ENCODE measurements at places on chromosomes 4 and X.

DNA sequence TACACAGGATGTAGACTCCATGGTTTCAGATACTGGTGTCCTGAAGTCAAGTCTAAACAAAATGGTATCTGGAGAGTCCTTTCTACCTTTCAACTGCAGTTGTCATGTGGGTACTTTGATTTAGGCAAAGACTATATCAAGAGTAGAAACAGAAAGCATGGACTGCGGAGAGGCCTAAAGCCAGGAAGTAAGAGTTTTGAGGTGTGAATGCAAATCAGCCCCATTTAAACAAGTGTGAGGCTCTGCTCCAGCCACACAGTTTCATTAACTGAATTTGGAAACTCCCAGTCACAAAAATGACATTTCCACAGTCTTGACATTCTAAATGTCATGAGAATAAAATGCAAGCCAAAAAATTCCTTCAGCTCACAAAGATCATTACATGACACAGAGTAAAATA is 87.2 kb upstream of the MCF2 start:
- H3K27me3 ChIP-seq, result no peaks in the 10 kb centered on the region
- DNase-seq, result no peak
- peaks cover 32% of the 10 kb centered on the region for H3K36me3 ChIP-seq
- peak overlapping the region; percentile 89 for H3K27ac ChIP-seq
- peaks cover 21% of the 10 kb centered on the region for H3K4me1 ChIP-seq

GRCh38 chrX:129227366-129227765 is 295.9 kb downstream of the SMARCA1 start:
- no peaks in the 10 kb centered on the region for H3K4me1 ChIP-seq
- DNase-seq, result no peak
- no peaks in the 10 kb centered on the region for H3K36me3 ChIP-seq
- H3K27ac ChIP-seq, result no peak overlapping the region

- no peaks in the 10 kb centered on the region for H3K27me3 ChIP-seq
- H3K4me1 ChIP-seq, result no peaks in the 10 kb centered on the region
- no peak overlapping the region for H3K4me3 ChIP-seq
- H3K27ac ChIP-seq, result no peak overlapping the region
- no peaks in the 10 kb centered on the region for H3K36me3 ChIP-seq
Observed at GRCh38 chr4:125693228-125693627, 378.5 kb downstream of the FAT4 start.

GRCh38 chr4:90293320-90293719 is 166.1 kb downstream of the CCSER1 start:
- H3K4me3 ChIP-seq, result no peak overlapping the region
- no peaks in the 10 kb centered on the region for H3K36me3 ChIP-seq
- no peaks in the 10 kb centered on the region for H3K4me1 ChIP-seq
- H3K27ac ChIP-seq, result no peak overlapping the region
- DNase-seq, result no peak
- no peaks in the 10 kb centered on the region for H3K27me3 ChIP-seq

GRCh38 chr4:80058740-80059139 is 14.3 kb downstream of the ANTXR2 start:
- H3K27me3 ChIP-seq, result no peaks in the 10 kb centered on the region
- no peak for DNase-seq
- H3K27ac ChIP-seq, result peak overlapping the region; percentile 92
- H3K4me1 ChIP-seq, result peaks cover 71% of the 10 kb centered on the region

- no peaks in the 10 kb centered on the region for H3K27me3 ChIP-seq
- H3K4me3 ChIP-seq, result no peak overlapping the region
- H3K36me3 ChIP-seq, result no peaks in the 10 kb centered on the region
Observed at GRCh38 chr4:144984241-144984640, 113.8 kb downstream of the ANAPC10 start.

DNA sequence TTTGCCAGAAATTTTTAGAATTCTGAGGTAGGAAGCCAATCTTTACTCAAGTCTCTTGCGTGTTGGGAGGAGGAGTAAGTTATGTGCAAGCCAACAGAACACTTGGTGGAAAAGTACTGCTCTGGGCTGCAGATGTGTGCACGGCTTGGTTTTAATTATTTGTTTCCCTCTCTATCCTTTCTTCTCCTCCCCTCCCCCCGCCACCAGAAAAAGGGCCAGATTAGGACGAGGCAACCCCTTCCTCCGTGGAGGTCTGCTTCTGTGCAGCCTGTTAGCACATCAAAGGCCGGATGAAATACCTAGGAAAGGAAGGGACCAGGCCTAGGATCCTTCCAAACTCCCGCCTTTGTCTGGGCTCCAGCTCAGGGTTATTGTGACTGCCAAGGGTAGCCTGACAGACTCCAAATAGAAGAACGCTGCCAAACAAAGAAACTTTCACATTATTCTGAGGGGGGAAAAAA is 1.0 kb upstream of the PGRMC1 start:
- no peak overlapping the region for H3K27ac ChIP-seq
- peaks cover 8% of the 10 kb centered on the region for H3K36me3 ChIP-seq
- peaks cover 37% of the 10 kb centered on the region for H3K4me1 ChIP-seq
- DNase-seq, result no peak
- peaks cover 12% of the 10 kb centered on the region for H3K27me3 ChIP-seq

GRCh38 chr4:131613086-131613823 is 1535.8 kb upstream of the PCDH10 start:
- no peaks in the 10 kb centered on the region for H3K36me3 ChIP-seq
- H3K4me1 ChIP-seq, result no peaks in the 10 kb centered on the region
- no peak overlapping the region for H3K4me3 ChIP-seq
- no peaks in the 10 kb centered on the region for H3K27me3 ChIP-seq
- H3K27ac ChIP-seq, result no peak overlapping the region
- no peak for DNase-seq

DNA sequence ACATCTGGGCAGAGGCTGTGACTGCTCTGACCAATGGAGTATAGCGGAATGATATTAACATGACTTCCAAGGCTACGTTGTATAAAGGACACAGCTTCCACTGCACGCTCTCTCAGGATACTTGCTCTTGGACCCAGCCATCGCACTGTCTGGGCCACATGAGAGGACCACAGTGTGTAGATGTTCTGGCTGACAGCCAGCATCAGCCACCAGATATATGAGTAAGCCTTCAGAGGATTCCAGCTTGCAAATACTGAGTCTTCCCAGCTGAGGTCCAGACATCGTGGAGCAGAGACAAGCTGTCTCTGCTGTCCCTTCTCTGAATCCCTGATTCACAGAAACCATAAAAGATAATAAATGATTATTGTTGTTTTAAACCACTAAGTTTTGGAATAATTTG is 146.8 kb upstream of the USP9X start:
- peaks cover 13% of the 10 kb centered on the region for H3K4me1 ChIP-seq
- no peak for DNase-seq
- H3K36me3 ChIP-seq, result no peaks in the 10 kb centered on the region
- H3K27me3 ChIP-seq, result no peaks in the 10 kb centered on the region
- no peak overlapping the region for H3K27ac ChIP-seq

GRCh38 chr4:89213382-89213701 is 94.3 kb downstream of the GPRIN3 start:
- no peak overlapping the region for H3K27ac ChIP-seq
- no peaks in the 10 kb centered on the region for H3K4me1 ChIP-seq
- no peaks in the 10 kb centered on the region for H3K36me3 ChIP-seq
- no peak overlapping the region for H3K4me3 ChIP-seq
- H3K27me3 ChIP-seq, result no peaks in the 10 kb centered on the region

DNA sequence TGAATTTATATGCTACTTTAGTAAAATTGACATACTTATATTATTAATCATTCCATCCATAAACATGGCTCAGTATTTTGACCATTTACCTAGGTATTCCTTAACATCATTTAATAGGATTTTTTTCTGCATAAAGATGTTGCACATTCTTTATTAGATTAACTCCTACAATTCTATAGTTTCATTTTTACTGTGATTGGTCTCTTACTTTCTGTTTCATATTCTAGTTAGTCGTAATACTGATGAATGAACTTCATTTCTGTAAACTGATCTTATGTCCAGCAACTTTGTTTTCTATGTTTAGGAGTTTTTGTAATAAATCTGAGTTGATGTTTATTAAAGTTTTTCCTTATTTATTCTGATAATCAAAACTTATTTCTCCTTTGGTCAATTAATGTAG is 278.2 kb upstream of the CXXC4 start:
- no peaks in the 10 kb centered on the region for H3K36me3 ChIP-seq
- peaks cover 27% of the 10 kb centered on the region for H3K4me1 ChIP-seq
- no peak overlapping the region for H3K4me3 ChIP-seq
- H3K27me3 ChIP-seq, result no peaks in the 10 kb centered on the region

- no peak overlapping the region for H3K4me3 ChIP-seq
- peaks cover 2% of the 10 kb centered on the region for H3K27me3 ChIP-seq
- H3K27ac ChIP-seq, result no peak overlapping the region
- no peak for DNase-seq
- H3K4me1 ChIP-seq, result no peaks in the 10 kb centered on the region
Observed at GRCh38 chr4:183557611-183558010, 52.8 kb downstream of the ING2 start.

DNA sequence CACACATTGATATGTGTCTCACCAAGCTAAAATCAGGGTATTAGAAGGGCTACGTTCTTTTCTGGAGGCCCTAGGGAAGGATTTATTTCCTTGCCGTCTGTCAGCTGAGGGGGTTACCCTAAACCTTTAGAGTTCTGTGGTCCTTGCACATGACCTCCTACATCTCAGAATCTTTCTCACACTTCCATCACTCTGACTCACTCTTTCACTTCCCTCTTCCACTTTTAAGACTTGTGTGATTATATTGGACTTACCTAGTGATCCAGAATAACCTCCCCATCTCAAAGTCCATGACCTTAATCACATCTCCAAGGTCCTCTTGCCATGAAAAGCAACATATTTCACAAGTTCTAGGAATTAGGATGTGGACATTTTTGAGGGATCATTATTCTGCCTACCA is 53.6 kb upstream of the FUNDC1 start:
- H3K4me1 ChIP-seq, result no peaks in the 10 kb centered on the region
- no peak overlapping the region for H3K4me3 ChIP-seq

DNA sequence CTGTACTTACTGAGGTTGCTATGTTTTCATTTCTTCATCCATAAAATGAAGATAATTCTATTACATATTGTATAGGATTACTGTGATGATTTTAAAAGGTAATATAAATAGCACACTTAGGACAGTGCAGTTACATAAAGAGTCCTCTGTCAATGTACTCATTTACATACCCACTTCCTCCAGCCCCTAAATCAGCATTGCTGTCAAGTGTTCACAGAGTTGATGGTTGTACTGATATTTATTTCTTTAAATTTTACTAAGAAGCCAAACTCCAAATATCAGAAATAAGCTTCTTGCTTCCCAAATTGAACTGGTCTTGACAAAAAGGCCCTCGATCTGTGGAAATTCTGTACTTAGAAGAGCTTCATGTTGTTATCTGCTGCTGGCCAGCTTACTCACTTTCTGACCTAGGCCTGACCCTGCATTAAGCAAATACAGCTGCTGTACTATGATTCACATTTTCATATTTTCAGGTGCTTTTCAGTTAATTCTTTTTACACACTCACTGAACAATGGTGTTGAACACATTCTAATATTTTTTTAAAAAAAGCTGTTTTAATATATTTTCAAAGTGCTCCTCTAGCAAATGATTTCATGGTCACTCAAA is 259.6 kb downstream of the UNC5C start:
- no peak for DNase-seq
- no peak overlapping the region for H3K4me3 ChIP-seq
- peaks cover 21% of the 10 kb centered on the region for H3K4me1 ChIP-seq

GRCh38 chrX:139211568-139212182 is 318.9 kb upstream of the F9 start:
- no peak overlapping the region for H3K4me3 ChIP-seq
- H3K4me1 ChIP-seq, result no peaks in the 10 kb centered on the region
- DNase-seq, result no peak
- peaks cover 14% of the 10 kb centered on the region for H3K27me3 ChIP-seq
- H3K27ac ChIP-seq, result no peak overlapping the region

DNA sequence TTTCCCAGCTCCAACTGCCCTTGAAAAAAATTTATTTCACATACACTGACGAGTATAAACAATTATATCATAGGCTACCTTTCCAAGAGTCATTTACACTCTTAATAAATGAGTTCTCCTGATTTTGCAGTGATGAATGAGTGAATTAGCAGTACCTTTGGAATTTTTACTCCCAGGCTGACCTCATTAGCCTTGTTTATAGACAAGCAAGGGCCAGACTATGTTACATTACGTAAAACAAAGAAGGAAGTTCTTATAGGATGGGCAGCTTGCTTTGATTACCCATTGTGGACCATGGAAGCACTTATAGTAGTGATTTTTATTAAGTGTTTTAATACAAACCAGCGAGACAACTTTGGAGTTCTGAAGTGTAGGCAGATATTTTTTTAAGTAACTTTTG is 112.9 kb upstream of the C1QTNF7 start:
- H3K4me3 ChIP-seq, result no peak overlapping the region
- no peak overlapping the region for H3K27ac ChIP-seq
- DNase-seq, result no peak
- peaks cover 2% of the 10 kb centered on the region for H3K27me3 ChIP-seq
- H3K4me1 ChIP-seq, result no peaks in the 10 kb centered on the region
